ENCODE measurements at places on chromosomes 6 and 20.

- DNase-seq, result peak; percentile 63
- peak overlapping the region; percentile 75 for H3K4me3 ChIP-seq
- H3K4me1 ChIP-seq, result no peaks in the 10 kb centered on the region
- H3K27ac ChIP-seq, result peak overlapping the region; percentile 95
- H3K27me3 ChIP-seq, result no peaks in the 10 kb centered on the region
- no peaks in the 10 kb centered on the region for H3K36me3 ChIP-seq
Measured at GRCh38 chr20:50930139-50930975, 880 bp downstream of the ADNP start.

DNA sequence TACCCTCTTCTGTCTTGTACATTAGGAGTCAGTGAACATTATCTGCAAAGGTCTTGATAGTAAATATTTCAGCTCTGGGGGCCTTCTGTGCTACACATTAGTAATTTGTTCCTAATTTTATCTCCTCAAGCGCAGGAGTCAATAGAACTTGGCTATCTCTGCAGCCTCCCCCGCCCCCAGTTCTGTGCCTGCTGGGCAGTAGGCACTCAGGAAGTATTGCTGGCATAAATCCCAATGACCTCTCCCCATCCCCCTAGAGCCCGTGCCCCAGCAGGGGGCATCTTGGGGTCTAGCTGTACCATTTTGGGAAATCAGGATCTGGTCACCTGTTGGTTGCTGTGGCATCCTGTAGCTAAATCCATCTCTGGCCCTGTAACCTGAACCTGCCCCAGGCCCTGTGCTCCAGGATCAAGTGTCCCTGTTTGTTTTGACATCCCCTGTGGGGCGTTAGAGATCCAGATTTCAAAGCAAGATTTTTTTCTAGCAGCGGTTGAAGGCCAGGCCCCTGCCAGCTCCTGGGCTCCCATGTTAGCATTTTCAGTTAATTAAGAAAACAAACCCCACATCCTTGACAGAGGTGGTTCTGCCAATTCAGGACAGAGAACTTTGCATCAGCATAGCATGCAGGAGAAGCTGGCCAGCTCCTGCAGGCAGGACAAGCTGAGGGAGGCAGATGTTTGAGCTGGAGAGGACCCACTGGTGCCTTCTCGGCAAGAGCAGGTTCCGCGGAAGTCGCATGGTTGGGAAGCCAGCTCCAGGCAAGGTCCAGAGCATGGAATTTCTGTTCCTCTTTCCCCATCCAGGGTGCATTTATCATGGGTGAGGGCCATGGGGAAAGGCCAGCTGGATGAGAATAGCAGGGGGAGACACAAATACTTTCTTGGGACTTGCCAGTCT, 32.1 kb downstream of the DAAM2 start:
- DNase-seq, result no peak
- peak overlapping the region; percentile 45 for H3K27ac ChIP-seq
- H3K4me3 ChIP-seq, result no peak overlapping the region
- no peaks in the 10 kb centered on the region for H3K27me3 ChIP-seq

DNA sequence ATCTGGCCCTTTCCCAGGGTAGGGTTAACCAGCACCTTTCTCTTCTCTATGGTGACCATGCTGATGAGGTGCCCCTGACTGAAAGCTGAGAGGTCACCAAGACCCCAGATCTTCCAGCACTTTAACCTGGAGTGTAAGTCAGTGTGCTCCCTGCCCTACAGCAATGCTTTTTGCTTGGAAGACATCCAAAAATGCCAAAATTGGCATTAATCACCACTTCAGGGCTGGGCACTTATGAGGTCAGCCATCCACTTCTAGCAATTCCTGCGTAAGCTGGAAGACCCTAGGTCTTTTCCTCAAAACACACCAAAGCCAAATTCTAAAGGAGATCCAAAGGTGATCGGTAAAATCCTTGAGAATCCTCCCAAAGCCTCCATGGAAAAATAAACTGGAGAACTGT, 81.2 kb upstream of the LOC128125822 start:
- no peak for DNase-seq
- no peaks in the 10 kb centered on the region for H3K27me3 ChIP-seq
- no peaks in the 10 kb centered on the region for H3K36me3 ChIP-seq
- H3K27ac ChIP-seq, result no peak overlapping the region
- H3K4me1 ChIP-seq, result no peaks in the 10 kb centered on the region

GRCh38 chr6:159217595-159218275, 48.5 kb downstream of the FNDC1 start:
- no peaks in the 10 kb centered on the region for H3K27me3 ChIP-seq
- H3K4me1 ChIP-seq, result no peaks in the 10 kb centered on the region
- H3K4me3 ChIP-seq, result no peak overlapping the region
- DNase-seq, result no peak
- no peak overlapping the region for H3K27ac ChIP-seq

GRCh38 chr20:1792274-1792673, 102.9 kb upstream of the SIRPA start:
- no peak overlapping the region for H3K4me3 ChIP-seq
- no peaks in the 10 kb centered on the region for H3K4me1 ChIP-seq
- no peak for DNase-seq
- H3K27ac ChIP-seq, result no peak overlapping the region
- no peaks in the 10 kb centered on the region for H3K36me3 ChIP-seq

GRCh38 chr6:35260591-35261570, 1.3 kb downstream of the ZNF76 start:
- H3K4me1 ChIP-seq, result no peaks in the 10 kb centered on the region
- no peak overlapping the region for H3K4me3 ChIP-seq
- no peak for DNase-seq
- H3K36me3 ChIP-seq, result no peaks in the 10 kb centered on the region

All from Peyer's patch (tissue), 4 donors.